Urothelium cell line (cell line): ENCODE measurements at places on chromosomes 11 and 22.

- no peak for DNase-seq
Measured at GRCh38 chr11:13699041-13699440, 30.6 kb downstream of the FAR1 start.

DNA sequence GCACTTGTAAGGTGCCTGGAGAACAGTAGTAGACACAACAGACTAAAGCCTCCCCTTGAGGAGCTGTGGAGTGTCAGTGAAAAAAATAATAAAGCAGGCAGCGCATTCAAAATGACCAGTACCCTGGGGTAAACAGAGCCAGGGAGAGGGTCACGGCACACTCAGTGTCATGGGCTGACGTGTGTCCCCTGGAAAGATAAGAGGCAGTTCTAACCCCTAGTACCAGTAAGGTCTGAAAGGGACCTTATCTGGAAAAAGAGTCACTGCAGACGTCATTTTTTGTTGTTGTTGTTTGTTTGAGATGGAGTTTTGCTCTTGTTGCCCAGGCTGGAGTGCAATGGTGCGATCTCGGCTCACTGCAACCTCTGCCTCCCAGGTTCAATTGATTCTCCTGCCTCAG, 32.0 kb downstream of the DUSP8 start:
- no peak for DNase-seq

DNA sequence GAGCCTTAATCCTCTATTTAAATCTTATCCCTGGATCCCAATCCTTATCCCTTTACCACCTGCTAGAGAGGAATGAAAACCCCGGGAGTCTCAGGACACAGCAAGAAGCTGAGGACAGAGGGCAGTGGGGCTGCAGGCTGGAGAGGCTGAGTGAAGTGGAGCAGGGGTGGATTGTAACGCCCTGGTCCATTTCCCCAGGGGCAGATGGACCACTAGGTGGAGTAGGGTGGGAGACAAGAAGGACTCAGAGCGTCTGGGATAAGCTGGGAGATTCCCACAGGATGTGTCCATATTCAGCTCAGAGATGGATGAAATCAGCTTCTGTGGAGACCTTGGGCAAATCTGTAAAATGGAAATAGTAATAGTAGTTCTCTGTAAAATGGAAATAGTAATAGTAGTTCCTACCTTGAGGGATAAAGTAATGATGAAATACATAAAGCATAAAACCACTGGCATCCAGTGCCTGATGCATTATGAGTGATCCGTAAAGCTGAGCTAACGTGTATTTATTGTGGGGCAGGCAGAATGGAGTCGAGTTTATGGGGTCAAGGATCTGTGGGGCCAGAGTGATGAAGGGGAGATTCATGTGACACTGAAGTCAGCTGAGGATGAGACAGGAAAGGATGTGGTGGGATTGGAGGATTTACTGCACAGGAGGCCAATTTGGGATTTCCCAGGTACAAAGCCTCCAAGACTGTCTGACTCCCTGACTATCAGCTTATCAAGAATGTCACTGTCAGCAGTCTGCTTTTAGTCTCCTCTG, 1.9 kb upstream of the ROBO4 start:
- no peak for DNase-seq

DNA sequence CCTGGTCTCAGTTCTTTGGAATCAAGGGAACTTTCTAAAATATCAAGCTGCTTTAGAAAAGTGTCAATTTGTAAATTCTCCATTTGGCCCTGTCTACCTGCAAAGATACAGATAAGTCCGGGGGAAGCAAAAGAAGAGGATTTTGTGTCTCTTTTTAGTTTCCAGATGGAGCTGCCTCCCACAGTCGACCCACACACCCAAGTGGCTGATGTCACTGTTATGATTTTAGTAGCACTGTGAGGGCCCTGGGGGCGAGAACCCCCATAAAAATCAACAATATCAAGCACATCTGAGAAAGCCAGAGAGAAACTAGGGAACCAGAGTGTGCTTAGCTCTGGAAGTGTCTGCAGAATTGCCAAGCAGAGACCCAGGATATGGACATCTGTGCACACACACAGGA, 212.7 kb downstream of the LARGE1 start:
- DNase-seq: no peak

DNA sequence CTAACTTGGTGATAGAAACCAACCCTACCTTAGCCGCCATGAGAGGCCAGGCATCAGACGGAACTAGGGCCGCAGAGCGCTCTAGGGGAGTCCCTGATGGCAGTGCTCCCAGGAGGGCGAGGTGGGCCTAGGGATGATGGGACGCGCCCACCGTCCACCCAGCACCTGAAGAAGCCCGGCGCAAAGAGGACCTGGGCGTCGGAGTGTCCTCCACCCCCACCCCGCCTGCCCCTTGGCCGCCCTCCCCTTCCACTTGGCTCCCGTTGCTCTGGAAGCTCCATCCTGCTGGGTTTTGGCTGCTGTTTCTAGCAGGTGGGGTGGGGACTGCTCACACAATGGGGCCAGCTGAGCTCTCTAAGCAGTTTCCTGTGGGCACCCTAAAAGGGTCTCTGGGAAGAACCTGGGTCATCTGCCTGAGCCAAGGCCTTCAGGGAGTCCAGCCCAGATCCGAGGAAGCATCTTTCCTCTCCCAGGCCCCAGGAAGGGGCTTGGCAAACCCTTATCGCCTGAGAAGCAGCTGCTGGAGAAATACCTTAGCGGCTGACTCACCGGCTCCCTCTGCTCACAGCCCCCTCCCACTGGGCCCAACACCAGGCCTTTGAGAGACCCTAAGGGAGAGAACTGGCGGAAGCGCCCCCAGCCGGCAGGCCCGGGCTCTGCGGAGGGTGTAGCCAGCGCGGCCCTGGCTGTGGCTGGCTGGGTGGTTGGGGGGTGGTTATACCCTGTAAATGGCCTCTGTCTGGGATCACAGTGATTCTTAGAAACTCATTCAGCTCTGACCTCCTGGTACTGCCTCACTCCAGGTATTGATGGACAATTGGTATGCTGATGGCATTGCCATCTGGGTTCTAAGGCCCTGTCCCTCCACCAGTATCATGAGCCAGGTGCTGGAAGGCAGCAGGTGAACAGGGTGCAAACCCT, 19.3 kb downstream of the CREB3L1 start:
- peak; percentile 85 for DNase-seq

- DNase-seq: no peak
Measured at GRCh38 chr11:125778728-125779127, at the start of gene PATE2. Gene PATE2, minus strand, starts transcription at chr11:125778828. Its CDS starts 55 bp downstream, at chr11:125778773.

- peak; percentile 86 for DNase-seq
Measured at GRCh38 chr22:43230971-43231723, 44.2 kb upstream of the TTLL12 start.

DNA sequence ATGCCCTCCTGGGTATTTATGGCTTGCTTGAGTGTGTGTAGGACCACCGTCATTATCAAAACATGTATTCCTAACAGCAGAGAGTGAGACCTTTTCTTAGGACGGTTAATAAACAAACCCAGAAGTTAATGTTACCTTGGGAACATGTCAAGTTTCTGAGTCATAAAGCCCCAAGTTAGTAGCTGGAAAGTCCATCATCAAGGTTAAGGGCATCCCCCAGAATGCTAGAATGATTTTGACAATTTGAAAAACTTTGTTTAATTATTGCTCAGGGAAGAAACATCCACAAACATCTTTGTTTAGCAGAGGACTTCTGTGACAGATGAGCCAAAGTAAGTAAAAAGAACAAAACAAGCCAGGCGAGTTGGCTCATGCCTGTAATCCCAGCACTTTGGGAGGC, 20.0 kb downstream of the CAVIN3 start:
- no peak for DNase-seq

- peak; percentile 23 for DNase-seq
Measured at GRCh38 chr22:34567367-34567766, 498.6 kb upstream of the ISX start.

DNA sequence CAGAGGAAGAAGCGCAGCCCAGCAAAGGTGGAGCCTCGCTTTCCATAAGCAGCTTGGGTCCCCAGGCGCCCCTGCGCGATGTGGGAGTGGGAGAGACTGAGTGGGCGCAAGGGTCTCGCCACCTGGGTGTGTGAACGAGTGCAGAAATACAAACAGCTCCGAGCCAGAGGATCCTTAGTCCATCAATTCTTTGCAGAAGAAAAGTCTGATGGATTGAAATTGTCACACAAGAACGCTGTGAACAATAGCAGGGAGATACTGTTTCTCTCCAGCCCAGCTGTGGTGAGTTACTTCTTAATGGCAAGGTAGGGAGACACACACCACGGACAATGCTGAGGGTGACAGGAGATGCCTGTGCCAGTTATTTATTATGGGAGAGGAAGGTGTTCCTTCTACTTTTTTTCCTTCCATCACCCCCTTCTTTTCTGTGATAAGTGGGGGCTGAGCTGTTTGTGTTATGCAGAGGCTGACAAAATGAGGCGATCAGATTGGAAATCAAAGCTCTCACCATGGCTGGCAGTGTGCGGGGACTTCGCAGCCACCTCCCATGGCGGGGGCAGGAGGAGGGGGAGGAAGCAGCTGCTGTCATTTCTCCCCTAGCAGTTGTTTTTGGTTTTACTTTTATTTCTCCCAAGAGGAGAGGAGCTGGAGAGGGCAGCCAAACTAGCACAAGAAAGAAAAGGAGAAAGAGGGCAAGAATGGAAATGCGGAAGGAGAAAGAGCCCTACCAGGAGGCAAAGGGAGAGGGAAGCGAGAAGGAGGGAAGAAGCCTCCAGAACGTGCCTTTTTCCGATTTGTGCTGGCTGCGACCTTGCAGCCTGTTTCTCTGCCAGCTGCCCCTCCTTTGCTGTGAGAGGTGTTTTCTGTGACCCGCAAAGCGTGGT, 755.8 kb downstream of the NTM start:
- peak; percentile 12 for DNase-seq

GRCh38 chr22:35977136-35977535, 51.5 kb downstream of the RBFOX2 start:
- DNase-seq: no peak

GRCh38 chr22:21626735-21627469, 2.9 kb downstream of the YDJC start:
- no peak for DNase-seq

GRCh38 chr11:78100676-78101472, 21.2 kb upstream of the NDUFC2 start:
- no peak for DNase-seq

GRCh38 chr22:32717337-32718240, 83.9 kb upstream of the TIMP3 start:
- DNase-seq: no peak

DNA sequence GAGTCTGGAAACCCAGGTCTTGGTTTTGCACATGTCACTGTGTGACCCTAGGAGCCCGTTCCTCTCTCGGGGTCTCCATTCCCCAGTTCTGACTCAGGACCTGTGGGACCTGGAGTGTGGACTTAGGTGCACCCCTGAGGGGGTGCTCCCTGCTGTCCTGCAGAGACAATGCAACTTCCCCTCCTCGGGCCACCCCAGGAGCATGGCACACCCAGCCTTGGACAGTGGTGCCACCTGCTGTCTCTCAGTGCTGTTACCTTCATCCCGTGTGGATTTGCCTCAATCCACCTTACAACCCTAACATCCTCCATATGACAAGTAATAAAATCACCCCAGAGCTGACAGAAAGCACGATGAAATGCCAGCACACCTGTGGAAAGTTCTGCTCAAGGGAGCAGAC, 27.5 kb upstream of the CRYBB3 start:
- DNase-seq: peak; percentile 51

- DNase-seq: peak; percentile 82
Measured at GRCh38 chr22:30426388-30427353, 1.1 kb downstream of the MTFP1 start.

DNA sequence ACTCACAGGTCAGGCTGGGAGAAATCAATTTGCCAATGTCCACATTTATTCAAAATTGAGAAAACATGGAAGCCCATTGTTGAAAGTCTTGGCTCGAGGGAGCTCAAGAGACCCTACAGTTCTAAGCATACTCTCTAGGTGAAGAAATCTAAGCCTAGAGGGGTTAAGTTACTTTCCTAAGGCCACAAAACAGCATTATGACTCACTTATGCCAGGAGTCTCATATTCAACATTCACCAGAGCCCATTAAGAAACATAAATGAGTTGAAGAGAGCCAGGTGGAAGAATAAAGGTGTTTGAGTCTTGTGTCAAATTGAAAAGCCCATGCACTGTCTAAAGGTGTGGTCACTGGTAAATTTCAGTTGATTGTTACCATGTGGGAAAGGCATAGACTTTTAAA, 108.1 kb downstream of the INSC start:
- no peak for DNase-seq

GRCh38 chr11:72451831-72452376, 17.6 kb upstream of the CLPB start:
- DNase-seq: no peak

DNA sequence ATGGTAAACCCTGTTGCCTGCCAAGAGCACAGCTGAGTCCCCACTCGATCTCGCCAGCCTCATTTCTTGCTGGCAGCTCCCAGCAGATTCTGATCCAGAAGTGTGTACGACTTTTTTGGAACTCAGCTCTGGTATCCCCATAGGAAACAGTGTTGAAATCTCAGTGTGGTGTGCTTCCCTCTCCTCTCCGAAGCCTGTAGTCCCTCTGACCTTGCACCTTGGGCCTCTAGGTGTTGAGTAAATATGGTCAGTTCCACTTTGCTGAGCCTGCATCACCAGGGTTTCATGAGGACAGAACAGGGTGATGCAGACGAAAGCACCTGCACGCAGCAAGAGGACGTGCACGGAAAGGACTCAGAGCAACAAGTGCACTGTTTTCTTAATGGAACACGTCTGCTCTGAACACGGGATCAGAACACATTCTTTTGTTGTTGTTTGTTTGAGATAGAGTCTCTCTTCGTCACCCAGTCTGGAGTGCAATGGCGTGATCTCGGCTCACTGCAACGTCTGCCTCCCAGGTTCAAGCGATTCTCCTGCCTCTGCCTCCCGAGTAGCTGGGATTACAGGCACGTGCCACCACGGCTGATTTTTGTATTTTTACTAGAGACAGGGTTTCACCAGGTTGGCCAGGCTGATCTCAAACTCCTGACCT, 3.8 kb upstream of the CPT1A start:
- DNase-seq: no peak

- no peak for DNase-seq
Measured at GRCh38 chr22:34914846-34915245, 151.1 kb upstream of the ISX start.

DNA sequence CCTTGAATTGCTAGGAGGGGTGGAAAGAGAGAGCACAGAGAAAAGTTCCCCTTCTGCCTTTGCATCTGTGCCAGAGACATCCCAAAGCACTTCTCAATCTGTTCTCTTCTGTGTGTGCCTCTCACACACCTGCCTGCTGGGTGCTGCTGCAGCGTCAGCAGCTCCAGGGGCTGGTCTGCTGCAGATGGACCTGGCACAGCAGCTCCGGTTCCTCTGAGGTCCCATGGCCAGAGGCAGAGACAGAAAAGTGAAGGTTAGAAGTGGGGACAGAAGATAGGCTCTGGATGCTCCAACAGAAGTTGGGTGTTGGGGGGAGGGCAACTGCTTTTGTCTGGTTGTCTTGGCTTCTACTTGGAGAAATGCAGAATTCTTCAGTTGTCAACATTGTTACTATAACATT, 48.9 kb upstream of the KIRREL3 start:
- DNase-seq: no peak

- no peak for DNase-seq
Measured at GRCh38 chr11:2566223-2567025, 121.6 kb downstream of the KCNQ1 start.

- no peak for DNase-seq
Measured at GRCh38 chr11:17651681-17652080, 67.7 kb upstream of the MYOD1 start.
